ENCODE measurements at places on chromosomes 5 and 9.

GRCh38 chr5:174612686-174613085 lies 111.7 kb upstream of the MSX2 start:
- DNase-seq, result no peak

GRCh38 chr5:6193310-6193709 lies 185.0 kb downstream of the MED10 start:
- DNase-seq, result no peak

GRCh38 chr5:107554776-107555424 lies 115.8 kb downstream of the EFNA5 start:
- no peak for DNase-seq

GRCh38 chr5:174329738-174330137 lies 284.2 kb downstream of the NSG2 start:
- no peak for DNase-seq

DNA sequence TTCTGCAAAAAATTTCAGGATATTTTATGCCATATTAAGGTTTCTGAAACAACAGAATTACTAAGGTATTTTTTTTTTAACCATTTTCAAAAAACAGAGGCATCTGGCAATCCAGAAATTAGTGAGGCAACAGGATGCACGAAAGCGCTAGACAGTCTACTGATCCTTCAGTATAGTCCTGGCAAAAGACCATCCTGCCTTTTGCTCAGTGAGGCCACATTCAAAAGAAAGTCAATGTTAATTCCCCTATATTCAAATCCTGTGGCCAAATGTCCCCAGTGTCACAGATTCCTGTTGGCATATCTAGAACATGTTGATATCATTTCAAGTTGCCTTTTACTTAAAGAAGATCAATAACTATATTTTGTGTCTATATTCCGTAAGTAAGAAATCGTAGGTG lies 13.1 kb upstream of the NFIB start:
- no peak for DNase-seq

DNA sequence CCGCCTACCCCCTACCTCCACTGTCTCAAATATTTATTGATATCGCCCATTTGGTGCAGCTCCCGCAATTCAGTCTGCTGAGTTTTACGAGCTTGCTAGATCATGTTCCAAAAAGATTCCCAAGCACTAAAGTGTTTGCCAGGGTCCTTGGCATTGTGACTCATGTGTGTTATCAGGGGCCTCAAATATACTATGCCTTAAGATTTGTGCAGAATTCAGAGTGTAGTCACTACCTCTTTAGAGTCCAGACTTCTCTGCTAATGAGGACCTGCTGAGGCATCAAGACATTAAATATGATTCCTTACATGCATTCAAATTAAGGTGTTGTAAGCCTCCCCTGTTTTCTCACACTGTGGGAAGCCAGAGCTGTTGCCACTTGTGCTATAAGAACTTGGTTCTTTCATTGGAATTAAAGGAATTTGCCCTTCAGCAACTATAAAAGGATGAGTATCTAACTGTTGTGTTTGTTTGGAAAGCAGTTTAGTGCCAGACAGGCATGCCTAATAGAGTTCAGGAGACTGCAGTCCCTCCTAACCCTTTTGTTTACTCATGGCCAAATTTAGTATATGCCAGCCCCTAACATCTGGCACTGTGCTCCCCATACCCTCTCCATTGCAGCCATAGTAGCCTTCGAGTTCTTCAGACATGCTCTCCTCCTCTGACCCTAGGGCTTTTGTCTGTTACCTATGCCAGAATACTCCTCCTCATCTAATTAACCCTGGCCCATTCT lies 316.4 kb downstream of the NR3C1 start:
- DNase-seq, result no peak

DNA sequence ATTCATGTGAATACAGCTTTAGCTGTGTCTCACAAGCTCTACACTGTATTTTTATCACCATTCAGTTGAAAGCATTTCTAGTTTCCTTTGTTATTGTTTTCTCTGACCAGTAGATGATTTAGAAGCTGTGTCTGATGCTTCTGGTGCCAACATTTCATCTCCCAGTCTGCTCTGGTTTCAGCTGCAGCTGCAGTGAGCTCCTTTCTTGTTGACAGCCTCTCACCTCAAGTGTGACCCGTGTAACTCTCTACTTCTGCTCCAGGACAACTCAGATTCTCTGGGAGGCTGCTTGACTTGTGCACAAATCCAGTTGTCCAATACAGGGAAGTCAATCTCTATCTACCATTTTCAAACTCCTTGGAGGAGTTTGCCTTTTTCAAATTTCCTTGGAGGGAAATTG lies 504.8 kb downstream of the DIRAS2 start:
- DNase-seq, result no peak

- DNase-seq, result no peak
Measured at GRCh38 chr5:103582364-103582763, 19.8 kb upstream of the NUDT12 start.

DNA sequence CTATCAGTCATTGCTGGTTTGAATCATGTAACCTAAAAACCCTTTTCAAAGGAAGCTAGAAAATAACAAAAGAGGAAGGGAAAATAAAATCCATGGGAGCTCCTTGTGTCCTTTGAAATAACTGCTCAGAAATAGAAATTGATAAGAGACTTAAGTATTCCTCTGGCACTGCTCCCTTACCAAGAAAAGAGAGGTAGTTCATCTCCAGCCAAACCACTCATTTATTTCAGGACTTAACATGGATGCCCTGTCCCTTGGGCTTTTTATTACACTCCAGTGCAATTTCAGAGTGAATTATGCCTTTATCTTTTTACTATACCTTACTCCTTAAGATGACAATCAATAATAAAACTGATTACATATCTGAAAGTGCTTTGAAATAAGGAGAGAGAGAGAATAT lies 61.0 kb downstream of the MUSK start:
- no peak for DNase-seq

DNA sequence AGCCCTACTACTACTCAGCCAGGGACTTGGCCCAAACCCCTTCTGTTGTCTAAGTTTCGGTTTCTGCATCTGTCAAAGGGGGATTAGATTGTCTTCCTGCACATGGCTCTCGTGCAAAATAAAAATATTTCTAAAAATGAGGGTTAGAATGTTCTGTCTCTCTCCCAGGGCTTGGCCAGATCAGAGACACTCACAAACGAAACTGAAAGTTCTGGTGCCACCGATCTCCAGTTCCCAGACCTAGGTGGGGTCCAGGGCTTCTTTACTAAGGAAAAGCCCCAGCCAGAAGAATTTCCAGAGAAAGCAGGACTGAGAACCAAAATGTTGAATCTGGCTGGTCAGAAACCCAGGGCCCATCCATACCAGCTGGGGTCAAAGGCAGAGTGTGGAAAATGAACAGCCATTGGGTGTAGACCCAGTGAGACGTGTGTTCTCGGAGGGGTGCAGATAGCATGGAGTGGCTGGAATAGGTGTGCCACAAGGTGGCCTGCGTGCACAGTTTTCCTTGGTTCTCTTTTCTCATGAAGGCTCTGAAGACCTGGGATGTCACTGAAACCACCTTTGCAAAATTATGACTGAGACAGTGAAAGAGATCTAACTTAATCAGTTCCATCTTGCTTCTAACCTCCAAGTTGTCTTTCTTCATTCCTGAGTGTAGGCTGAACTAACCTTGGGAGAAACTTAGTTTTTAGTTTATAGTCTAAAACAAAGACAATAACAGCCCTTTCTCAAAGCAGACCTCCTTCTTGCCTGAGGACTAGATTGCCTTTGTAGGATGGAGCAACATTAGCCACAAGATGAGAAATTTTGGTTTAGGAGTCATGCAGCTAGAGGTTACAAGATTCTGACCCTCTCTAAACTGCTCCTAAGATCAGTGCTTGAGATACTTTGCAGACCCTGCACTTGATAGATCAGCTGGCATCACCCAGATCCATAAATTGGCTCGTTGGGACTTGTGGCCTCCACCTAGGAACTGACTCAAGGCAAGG lies 2.3 kb upstream of the SLC23A1 start:
- no peak for DNase-seq

GRCh38 chr9:6894135-6894534 lies 136.4 kb downstream of the KDM4C start:
- DNase-seq, result no peak

DNA sequence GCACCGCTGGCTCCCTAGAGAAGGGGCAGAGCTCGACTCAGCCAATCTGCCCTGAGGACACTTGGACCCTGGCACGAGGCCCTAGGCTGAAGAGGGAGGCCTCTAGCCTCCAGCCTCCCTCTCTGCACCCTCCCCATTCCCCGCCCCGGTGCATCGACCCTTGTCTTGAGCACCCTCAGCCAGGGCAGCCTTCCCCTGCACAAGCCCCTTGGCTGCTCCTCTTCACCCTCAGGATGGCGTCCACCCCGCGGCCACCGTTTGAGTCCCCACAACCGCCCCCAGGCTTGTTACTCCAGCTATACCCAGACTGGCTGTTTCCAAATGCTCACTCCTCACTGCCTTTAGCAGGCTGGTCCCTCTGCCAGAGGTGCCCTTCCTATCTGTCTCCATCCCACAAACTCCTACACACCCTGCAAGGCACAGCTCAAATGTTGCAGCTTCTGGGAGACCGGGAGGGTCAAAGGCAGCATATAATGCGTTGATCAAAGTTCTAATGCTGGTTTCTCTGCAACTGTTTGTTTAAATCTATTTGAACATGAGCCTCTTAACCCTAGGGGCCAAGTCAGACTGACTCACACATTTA lies 6.5 kb upstream of the FAM163B start:
- DNase-seq, result no peak

DNA sequence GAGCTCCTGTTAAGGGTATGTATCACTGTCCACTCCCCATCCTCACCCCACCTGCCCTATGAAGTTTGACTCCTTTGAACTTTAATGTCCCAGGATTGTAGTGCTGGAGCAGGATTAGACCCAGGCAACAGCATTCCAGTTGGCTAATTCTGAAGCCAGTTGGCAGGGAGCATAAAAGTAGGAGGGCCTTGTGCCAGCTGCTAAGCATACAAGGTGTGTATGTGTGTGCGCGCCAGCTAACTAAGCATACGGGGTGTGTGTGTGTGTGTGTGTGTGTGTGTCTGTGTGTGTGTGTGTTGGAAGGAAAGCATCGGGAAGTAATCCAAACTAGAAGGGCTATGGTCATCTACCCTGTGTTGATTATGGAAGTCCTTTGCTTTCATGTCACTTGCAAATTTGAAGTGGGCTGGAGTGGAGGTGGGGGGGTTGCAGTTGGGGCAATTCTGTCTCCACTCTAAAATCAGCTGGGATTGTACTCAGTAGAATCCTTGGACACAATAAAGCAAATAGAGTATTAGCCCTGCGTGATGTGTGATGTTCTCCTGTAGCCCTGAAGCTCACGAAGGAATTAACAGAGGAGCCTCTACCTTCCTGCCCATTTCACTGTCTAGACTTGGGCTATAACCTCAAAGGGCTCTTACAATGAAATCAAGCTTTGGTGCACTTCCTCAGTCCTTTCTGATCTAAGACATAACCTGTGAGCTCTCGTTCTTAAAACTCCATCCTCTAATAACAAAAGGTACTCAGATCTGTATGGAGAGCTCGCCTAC lies 26.9 kb downstream of the HMGCR start:
- DNase-seq, result no peak

- DNase-seq, result no peak
Measured at GRCh38 chr5:38551030-38552017, 5.1 kb downstream of the LIFR start.

GRCh38 chr9:89793124-89793495 lies 188.3 kb downstream of the GADD45G start:
- DNase-seq, result no peak

DNA sequence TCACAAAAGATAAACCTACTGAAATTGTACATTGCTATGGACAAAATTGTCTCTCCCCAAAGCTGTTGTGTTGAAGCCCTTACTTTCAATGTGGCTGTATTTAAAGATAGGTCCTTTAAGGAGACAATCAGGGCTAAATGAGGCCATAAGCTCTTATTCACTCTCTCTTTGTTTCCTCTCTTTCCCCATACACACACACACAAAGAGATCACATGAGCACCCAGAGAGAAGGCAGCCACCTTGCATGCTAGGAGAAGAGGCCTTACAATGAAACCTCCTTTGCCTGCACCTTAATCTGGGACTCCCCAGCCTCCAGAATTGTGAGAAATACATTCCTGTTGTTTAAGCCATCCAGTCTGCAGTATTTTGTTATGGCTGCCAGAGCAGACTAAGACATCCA lies 1295.6 kb upstream of the CDH6 start:
- DNase-seq, result no peak

GRCh38 chr5:34037726-34038125 lies 5.3 kb downstream of the C1QTNF3 start:
- no peak for DNase-seq

- DNase-seq, result no peak
Measured at GRCh38 chr9:84031534-84031933, 50.9 kb downstream of the RMI1 start.

DNA sequence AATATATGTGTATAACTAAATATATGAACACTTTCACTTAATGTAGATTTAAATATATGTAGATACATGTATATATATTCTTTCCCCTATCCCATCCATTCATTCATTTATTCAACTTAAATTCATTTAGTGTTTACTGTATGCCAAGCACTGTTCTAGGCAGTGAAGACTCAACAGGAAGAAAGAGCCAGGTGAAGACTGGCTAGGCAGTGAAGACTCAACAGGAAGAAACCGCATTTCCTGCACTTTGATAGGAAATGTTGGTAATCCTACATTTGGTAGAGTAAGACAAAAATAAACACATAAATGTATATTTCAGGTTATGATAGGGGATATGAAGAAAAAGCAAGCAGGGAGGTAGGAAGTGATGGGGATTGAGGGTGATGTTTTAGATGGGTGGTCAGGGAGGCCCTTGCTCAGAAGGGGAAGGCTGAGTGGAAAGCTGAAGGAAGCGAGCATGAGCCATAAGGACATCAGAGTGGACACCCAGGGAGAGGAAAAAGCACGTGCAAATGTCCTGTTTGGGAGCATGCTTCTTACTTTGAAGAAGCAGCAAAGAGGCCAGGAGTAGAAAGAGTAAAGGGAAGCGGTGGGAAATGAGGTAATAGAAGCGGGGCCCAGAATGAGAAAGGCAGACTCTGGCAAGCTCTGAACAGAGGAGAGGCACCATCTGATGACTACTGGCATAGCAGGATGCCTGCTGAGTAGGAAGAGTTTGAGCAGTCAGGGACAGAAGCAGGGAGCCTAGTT lies 227.8 kb upstream of the MAP3K1 start:
- no peak for DNase-seq

- DNase-seq, result no peak
Measured at GRCh38 chr5:140840978-140841962, at the start of gene PCDHA8. Gene PCDHA8, plus strand, starts transcription at chr5:140841187. Its CDS starts 135 bp downstream, at chr5:140841322.

DNA sequence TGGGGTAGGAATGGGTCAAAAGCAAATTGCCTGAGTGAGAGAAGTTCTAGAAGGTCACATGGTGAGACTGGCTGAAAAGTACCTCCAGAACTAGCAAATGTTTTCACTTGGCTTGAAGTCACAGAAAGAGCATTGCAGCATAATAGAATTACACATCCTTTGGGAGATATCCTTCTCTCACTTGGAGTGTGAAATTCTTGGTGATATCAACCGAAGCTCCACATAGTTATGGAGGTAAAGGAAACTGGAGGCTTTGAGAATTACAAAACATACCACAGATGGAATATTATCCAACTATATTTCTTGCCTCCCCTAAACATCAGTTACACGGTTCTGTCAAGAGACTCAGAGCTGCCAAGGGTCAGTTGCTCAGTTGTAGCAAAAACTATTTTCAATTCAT lies 182.4 kb downstream of the SEMA5A start:
- no peak for DNase-seq

- no peak for DNase-seq
Measured at GRCh38 chr9:79284081-79284480, 287.7 kb upstream of the TLE4 start.
